ENCODE measurements at places on chromosomes 5 and 9. TPM values are rescaled to one million over a fixed set of nuclear protein-coding genes. Genes with fewer than 3 reads are reported as not detected.

- no peak overlapping the region for H3K27ac ChIP-seq
- H3K27me3 ChIP-seq: no peaks in the 10 kb centered on the region
- H3K4me3 ChIP-seq: no peak overlapping the region
These were observed 46.5 kb downstream of the PPP1R2B start for GRCh38 chr5:156896546-156896945.

TRIM52 gene
- total RNA-seq: 15.9 TPM

DNA sequence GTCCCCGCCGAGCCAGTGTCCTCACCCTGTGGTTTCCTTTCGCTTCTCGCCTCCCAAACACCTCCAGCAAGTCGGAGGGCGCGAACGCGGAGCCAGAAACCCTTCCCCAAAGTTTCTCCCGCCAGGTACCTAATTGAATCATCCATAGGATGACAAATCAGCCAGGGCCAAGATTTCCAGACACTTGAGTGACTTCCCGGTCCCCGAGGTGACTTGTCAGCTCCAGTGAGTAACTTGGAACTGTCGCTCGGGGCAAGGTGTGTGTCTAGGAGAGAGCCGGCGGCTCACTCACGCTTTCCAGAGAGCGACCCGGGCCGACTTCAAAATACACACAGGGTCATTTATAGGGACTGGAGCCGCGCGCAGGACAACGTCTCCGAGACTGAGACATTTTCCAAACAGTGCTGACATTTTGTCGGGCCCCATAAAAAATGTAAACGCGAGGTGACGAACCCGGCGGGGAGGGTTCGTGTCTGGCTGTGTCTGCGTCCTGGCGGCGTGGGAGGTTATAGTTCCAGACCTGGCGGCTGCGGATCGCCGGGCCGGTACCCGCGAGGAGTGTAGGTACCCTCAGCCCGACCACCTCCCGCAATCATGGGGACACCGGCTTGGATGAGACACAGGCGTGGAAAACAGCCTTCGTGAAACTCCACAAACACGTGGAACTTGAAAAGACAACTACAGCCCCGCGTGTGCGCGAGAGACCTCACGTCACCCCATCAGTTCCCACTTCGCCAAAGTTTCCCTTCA, 1.4 kb downstream of the GLIS3 start:
- peak; percentile 41 for DNase-seq
- H3K4me3 ChIP-seq: peak overlapping the region; percentile 81
- H3K27ac ChIP-seq: peak overlapping the region; percentile 98
- H3K36me3 ChIP-seq: no peaks in the 10 kb centered on the region
- H3K27me3 ChIP-seq: no peaks in the 10 kb centered on the region

DNA sequence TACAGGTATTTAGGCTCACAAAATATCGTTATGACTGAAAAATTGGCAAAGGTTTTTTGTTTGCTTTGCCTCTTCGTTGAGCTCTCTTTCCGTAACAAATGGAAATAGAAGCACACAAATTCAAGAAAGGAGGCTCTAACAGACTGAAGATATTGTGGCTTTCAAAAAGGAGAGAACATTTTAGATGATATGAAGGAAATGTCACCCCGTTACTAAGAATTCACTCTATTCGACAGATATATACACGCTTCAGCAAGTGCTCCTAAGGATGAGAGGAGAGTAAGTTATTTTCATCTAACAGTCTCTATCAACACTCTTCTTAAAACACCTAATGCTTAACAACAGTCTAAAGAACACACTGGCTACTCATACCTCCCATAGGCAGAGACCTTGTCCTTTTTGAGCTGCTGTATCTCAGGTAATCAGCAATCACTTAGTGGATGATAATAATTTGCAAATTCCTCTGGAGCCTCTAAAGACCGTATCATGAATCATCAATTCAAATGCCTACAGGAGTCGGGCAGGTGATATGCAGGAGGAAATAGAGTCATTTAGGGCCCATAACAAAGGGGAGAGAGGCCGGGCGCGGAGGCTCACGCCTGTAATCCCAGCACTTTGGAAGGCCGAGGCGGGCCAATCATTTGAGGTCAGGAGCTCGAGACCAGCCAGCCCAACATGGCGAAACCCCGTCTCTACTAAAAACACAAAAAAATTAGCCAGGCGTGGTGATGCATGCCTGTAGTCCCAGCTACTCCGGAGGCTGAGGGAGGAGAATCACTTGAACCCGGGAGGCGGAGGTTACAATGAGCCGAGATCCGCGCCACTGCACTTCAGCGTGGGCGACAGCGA, 1.4 kb upstream of the HSDL2 start:
- peaks cover 44% of the 10 kb centered on the region for H3K4me1 ChIP-seq
- peak overlapping the region; percentile 93 for H3K4me3 ChIP-seq
- no peaks in the 10 kb centered on the region for H3K27me3 ChIP-seq
- no peaks in the 10 kb centered on the region for H3K36me3 ChIP-seq
- DNase-seq: no peak

DNA sequence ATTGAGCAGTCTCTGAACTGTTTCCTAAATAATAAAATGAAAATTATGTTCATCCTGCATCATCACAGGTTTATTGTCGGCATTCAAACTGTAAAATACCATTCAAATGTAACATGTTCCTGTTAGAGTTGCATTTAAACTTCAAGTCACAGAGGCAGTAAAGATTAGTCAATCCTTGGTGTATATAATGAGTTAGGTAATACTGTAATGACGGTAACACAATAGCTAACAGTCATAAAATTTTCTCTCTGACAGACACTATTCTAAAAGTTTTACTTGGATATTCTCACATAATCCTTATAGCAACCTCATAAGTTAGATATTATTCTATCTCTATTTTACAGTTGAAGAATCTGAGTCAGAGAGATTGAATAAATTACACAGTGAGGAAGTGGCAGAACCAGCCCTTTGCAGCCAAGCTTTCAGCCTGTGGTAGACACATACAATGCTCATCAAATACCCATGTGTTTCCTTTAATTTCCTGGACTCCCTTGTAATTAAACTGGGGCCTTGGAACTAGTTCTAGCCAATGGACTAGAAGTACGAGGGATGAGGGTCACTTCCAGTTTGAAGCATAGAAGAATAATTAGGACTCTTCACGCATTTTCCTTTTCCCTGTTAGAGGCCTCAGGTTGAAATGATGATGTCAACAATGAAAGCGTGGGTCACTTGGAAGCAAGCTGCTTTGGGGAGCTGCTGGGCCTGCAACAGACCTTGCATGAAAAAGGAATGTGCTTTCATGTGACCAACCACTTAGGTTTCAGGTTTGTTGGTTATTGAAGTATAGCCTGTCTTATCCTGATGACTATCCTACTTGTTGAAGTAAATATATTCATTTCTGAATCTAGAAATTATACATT, 12.3 kb upstream of the CAST start:
- H3K4me1 ChIP-seq: no peaks in the 10 kb centered on the region
- H3K27me3 ChIP-seq: no peaks in the 10 kb centered on the region
- DNase-seq: no peak
- H3K4me3 ChIP-seq: no peak overlapping the region
- no peak overlapping the region for H3K27ac ChIP-seq
- H3K36me3 ChIP-seq: no peaks in the 10 kb centered on the region

DNA sequence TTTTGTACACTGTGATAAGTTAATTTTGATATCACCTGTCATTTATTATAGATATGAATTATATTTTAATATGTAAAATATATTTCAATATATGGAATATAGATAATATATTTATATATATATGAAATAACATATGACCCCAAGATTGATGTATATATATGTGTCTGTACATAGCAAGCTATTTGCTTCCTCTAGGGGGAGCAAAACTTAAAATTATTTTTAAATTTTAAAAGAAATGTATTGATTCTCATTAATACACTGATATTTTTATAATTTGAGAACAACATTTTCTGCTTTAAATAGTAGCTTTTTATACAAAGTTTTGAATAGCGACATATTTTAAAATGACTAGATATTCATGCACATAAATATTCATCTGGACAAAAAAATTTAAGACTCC, 272.0 kb downstream of the DMRTA1 start:
- H3K36me3 ChIP-seq: no peaks in the 10 kb centered on the region
- H3K27me3 ChIP-seq: no peaks in the 10 kb centered on the region
- H3K4me1 ChIP-seq: no peaks in the 10 kb centered on the region
- no peak overlapping the region for H3K4me3 ChIP-seq
- DNase-seq: no peak
